Activated T-helper 1 cell treated with anti-CD3 and anti-CD28 coated beads, Interleukin-12 subunit alpha, Interleukin-12 subunit beta, Interleukin-2, Interleukin-4 antibody, amounts not matched to agents 30 ng/mL and 10 ng/mL and 1 ng/mL, durations not matched to agents 14 hours and 24 hours and 36 hours (primary cell): ENCODE measurements at places on chromosomes 2 and 18. TPM values are rescaled to one million over a fixed set of nuclear protein-coding genes. Genes with fewer than 3 reads are reported as not detected.

KIAA2012 gene
- not detected in 2 replicates for total RNA-seq

DNA sequence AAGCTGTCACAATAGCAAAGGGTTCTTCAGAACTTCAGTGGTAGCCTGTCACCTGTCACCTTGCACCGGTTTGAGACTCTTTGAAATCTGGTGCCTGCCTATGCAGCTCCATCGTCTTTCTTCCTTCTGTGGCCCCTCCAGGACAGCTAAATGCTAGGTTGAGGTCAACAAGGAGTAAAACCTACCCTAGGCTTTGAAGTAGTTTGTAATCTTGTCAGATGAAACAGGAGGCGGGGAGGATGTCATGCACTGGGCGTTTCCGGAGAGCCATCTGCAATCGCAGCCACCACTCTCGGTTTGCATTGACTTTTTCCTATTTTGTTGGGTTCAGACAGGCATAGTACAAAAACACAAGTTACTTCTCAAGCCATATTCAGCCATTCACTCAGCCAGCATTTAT, 116.7 kb downstream of the LPIN1 start:
- no peaks in the 10 kb centered on the region for H3K36me3 ChIP-seq
- H3K4me3 ChIP-seq: no peak overlapping the region
- H3K27me3 ChIP-seq: peaks cover 19% of the 10 kb centered on the region

GRCh38 chr2:235954888-235955480, 213.2 kb downstream of the GBX2 start:
- no peak overlapping the region for H3K27ac ChIP-seq
- peaks cover 11% of the 10 kb centered on the region for H3K4me1 ChIP-seq
- H3K27me3 ChIP-seq: peaks cover 10% of the 10 kb centered on the region
- no peak overlapping the region for H3K4me3 ChIP-seq

SERPINB2 gene
- not detected in 2 replicates for total RNA-seq

ACMSD gene
- total RNA-seq: not detected in 2 replicates

DNA sequence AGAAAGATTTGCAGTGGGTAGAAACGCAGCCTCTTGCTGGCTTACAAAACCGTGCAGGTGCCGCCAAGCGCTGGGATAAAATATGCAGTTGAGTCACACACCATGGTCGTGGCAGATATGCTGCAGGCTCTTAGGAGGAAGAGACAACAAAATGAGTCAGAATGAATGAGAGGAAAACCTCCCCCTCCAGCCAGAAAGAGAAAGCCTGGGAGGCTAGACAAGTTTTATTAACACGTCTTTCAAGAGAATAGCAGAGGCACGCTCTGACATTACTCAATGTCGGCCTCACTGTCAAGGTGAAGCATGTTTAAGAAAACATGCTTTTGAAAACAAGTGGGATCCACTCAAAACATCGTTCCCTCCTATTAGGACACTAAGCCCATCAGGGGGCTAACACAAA, 37.1 kb upstream of the ZCCHC2 start:
- no peak overlapping the region for H3K27ac ChIP-seq
- no peaks in the 10 kb centered on the region for H3K4me1 ChIP-seq
- no peaks in the 10 kb centered on the region for H3K36me3 ChIP-seq
- no peak overlapping the region for H3K4me3 ChIP-seq

PIEZO2 gene
- total RNA-seq: not detected in 2 replicates

LYPD6B gene
- total RNA-seq: not detected in 2 replicates

DNA sequence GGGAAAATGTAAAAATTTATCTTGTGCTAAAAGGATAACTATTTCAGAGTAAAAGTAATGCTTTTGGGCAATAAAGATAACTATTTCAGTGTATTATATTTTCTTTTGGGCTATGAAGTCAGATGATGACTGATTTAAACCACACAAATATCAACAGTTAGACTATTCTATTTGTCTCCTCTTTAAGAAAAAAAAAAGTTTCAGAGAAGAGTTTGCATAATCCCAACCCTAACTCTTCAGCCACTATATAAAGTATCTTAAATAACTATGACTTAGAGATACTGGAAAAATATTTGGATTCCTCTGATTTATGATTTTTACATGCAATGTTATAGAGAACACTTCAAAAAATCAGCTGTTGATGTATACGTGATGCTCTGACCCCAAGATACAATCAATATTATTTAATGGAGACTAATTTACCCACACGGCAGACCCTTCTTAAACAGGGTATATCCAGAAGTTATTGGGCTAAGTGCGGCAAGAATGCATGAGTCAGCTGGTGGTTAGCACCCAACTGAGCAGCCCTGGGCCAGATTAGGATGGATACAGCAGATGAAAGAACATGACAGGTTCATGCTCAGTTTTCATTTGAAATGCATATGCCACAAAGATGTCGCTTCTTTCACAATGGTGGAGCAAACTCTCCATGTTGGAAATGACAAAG, 279.0 kb downstream of the AFF3 start:
- no peak overlapping the region for H3K27ac ChIP-seq
- peaks cover 1% of the 10 kb centered on the region for H3K27me3 ChIP-seq
- peaks cover 2% of the 10 kb centered on the region for H3K36me3 ChIP-seq
- H3K4me1 ChIP-seq: no peaks in the 10 kb centered on the region

GRCh38 chr2:151855111-151855510, 26.9 kb upstream of the ARL5A start:
- no peaks in the 10 kb centered on the region for H3K4me1 ChIP-seq
- no peak overlapping the region for H3K4me3 ChIP-seq
- peaks cover 7% of the 10 kb centered on the region for H3K27me3 ChIP-seq
- H3K36me3 ChIP-seq: no peaks in the 10 kb centered on the region

- no peak overlapping the region for H3K4me3 ChIP-seq
- no peaks in the 10 kb centered on the region for H3K27me3 ChIP-seq
- H3K27ac ChIP-seq: no peak overlapping the region
- H3K36me3 ChIP-seq: peaks cover 1% of the 10 kb centered on the region
- DNase-seq: no peak
- no peaks in the 10 kb centered on the region for H3K4me1 ChIP-seq
These were observed 107.8 kb downstream of the NBEAL1 start for GRCh38 chr2:203122317-203122986.

DNA sequence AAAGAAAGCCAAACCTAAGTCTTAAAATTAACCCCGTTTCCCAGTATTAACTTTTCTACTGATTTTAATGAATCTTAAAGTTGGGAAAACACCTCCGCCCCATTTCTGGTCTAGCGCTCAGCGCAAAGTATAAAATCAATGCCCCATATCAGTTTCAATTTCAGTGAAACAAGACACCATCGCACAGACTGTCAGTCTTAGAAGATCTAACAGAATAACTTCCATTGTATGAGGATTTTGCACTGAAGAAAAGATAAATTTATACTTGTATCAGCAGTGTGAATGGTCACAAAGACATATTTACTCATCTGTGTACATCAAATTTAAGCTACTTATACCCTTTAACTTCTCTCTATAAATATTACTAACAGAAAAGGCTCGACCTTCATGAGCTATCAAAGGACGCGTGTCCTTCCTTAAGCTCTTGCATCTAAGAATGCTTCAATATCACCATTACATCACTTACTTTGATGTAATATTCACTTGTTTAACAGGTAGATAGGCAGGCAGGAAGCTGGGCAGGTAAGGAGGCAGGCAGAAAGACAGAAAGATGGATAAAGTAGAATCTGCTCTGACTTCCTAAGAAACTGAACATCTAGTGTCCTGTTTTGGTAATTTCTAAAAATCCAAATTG, 183.0 kb downstream of the TCF4 start:
- H3K27ac ChIP-seq: no peak overlapping the region
- H3K27me3 ChIP-seq: no peaks in the 10 kb centered on the region
- no peak for DNase-seq
- no peaks in the 10 kb centered on the region for H3K36me3 ChIP-seq
- H3K4me3 ChIP-seq: no peak overlapping the region

IL1B gene
- total RNA-seq: 0.23 and 0.44 TPM in 2 replicates

GALNT13 gene
- not detected in 2 replicates for total RNA-seq

- DNase-seq: no peak
- no peaks in the 10 kb centered on the region for H3K36me3 ChIP-seq
- H3K4me3 ChIP-seq: peak overlapping the region; percentile 42
These were observed 230.2 kb upstream of the SMAD2 start for GRCh38 chr18:48160622-48161021.

DNA sequence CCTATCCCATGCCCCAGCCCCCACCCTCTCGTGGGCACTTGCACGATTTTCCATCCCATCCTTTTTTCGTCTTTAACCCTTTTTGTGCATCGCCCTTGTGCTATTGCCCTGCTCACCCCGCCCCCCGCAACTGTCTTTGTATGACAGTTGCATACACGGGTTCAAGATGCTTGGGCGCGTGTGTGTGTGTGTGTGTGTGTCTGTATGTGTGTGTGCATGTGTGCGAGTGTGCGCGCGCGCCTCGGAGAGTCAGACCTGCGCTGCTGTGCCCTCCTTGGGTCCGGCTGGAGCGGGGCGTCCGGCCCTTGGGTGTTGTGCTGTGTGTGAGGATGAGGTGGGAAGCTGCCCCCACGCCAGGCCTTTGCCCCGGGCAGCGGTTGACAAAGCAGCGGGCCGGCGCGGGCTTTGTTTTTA, 230.7 kb downstream of the HAUS1 start:
- peaks cover 47% of the 10 kb centered on the region for H3K27me3 ChIP-seq
- no peak for DNase-seq
- H3K4me1 ChIP-seq: peaks cover 52% of the 10 kb centered on the region
- peaks cover 1% of the 10 kb centered on the region for H3K36me3 ChIP-seq
- H3K27ac ChIP-seq: peak overlapping the region; percentile 89

DNA sequence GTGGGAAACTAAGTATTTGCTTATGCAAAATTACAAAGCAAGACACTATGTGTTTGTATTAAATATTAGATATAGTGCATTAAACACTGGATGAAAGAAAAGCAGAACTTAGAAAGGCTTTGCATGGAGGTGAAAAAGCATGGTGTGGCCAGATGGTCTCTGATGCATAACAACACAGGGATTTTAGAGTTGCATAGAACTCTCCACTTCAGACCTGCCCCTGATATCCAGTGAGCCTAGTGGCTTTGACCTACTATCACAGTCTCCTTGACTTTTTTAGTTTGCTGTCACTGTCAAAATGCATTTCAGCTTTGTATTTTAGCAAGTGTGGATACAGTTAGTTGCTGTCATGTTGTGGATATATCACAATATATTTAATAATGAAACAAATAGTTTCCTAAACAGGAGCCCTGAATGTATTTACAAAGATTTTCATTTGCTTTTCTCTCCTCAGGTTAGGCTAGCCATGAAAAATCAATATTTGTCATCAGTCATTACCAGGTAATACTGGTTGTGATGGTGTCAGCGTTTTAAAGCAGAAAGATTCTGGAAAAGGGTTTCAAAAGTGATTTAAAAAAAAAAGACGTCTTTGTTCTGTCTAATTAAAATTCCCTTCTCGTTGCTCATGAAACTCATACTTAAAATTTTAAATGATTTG, 5.2 kb downstream of the CSRNP3 start:
- no peak for DNase-seq
- H3K36me3 ChIP-seq: no peaks in the 10 kb centered on the region
- H3K4me1 ChIP-seq: no peaks in the 10 kb centered on the region
- H3K27me3 ChIP-seq: peaks cover 2% of the 10 kb centered on the region
- no peak overlapping the region for H3K4me3 ChIP-seq

DNA sequence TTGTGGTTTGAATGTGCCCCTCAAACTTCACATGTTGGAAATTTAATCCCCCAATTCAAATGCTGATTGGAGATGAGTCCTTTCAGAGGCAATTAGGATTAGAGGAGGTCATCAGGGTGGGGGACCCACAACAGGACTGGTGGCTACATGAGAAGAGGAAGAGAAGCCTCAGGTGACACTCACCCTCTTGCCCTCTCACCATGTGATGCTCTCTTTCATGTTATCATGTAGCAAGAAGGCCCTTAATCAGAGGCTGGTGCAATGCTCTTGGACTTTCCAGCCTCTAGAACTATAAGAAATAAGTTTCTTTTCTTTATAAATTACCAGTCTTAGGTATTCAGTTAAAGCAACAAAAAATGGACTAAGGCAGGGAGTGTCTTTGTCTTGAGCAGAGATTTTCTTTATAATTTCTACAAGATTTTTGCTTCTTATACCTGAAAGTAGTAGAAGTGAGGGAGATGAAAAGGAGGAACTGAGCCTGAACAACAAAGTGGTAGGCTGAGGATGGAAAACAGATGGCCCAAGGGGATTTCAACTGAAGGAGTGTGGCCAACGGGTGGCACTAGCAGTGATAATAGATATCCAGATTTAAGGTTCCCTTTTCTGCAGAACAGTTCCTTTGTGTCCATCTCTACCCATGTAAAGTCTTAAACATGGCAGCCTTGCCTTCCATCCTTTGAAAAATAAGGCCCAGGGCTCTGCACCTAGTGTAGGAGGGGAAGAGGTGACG, 49.2 kb upstream of the TGIF1 start:
- H3K36me3 ChIP-seq: peaks cover 2% of the 10 kb centered on the region
- H3K27me3 ChIP-seq: peaks cover 2% of the 10 kb centered on the region
- H3K4me3 ChIP-seq: no peak overlapping the region
- no peak for DNase-seq
- no peaks in the 10 kb centered on the region for H3K4me1 ChIP-seq

- no peak overlapping the region for H3K27ac ChIP-seq
- DNase-seq: no peak
These were observed 37.3 kb downstream of the EFR3B start for GRCh38 chr2:25079050-25079635.

- H3K27ac ChIP-seq: peak overlapping the region; percentile 78
- no peak for DNase-seq
- peaks cover 23% of the 10 kb centered on the region for H3K36me3 ChIP-seq
- H3K4me3 ChIP-seq: peak overlapping the region; percentile 50
- H3K27me3 ChIP-seq: no peaks in the 10 kb centered on the region
These were observed 6.3 kb downstream of the B3GNT2 start for GRCh38 chr2:62202019-62202722.

- peaks cover 6% of the 10 kb centered on the region for H3K27me3 ChIP-seq
- H3K4me3 ChIP-seq: no peak overlapping the region
- H3K27ac ChIP-seq: no peak overlapping the region
- no peaks in the 10 kb centered on the region for H3K4me1 ChIP-seq
- no peak for DNase-seq
These were observed 105.9 kb upstream of the STPG4 start for GRCh38 chr2:47260971-47261370.

GKN2 gene
- total RNA-seq: not detected in 2 replicates

EN1 gene
- total RNA-seq: not detected in 2 replicates

DNA sequence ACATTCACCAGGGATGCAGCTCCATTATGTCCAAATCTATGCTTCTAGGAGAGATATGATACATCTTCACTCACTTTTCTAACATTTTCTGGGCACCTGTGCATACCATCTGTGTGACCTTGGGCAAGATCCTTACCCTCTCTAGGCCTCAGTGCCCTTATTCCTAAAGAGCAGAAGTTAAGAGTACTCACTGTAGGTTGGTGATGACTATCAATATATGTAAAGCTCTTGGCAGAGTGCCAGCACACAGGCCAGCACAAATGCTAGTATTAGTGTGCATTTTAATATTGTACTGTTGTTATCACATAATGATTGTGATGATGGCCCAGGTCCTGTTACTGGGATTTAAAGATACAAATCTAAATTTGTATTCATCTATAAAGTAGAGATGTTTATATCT, 199.2 kb downstream of the RAD51AP2 start:
- no peaks in the 10 kb centered on the region for H3K36me3 ChIP-seq
- no peak overlapping the region for H3K4me3 ChIP-seq
- H3K27ac ChIP-seq: no peak overlapping the region

GRCh38 chr2:9091811-9092210, 88.3 kb upstream of the MBOAT2 start:
- DNase-seq: no peak
- H3K36me3 ChIP-seq: no peaks in the 10 kb centered on the region
- no peak overlapping the region for H3K27ac ChIP-seq
- peaks cover 11% of the 10 kb centered on the region for H3K27me3 ChIP-seq

- no peak overlapping the region for H3K4me3 ChIP-seq
- no peak overlapping the region for H3K27ac ChIP-seq
- H3K27me3 ChIP-seq: peaks cover 5% of the 10 kb centered on the region
These were observed 234.0 kb downstream of the EPHA4 start for GRCh38 chr2:221337957-221338685.

- H3K27ac ChIP-seq: no peak overlapping the region
- DNase-seq: no peak
- H3K4me3 ChIP-seq: no peak overlapping the region
- H3K36me3 ChIP-seq: no peaks in the 10 kb centered on the region
- peaks cover 14% of the 10 kb centered on the region for H3K4me1 ChIP-seq
These were observed 13.2 kb upstream of the MARCHF4 start for GRCh38 chr2:216385478-216385877.
